Activated CD4-positive, alpha-beta T cell treated with anti-CD3 and anti-CD28 coated beads, Interleukin-10, Interleukin-2, amounts not matched to agents 100 ng/mL and 50 ng/mL, durations not matched to agents 16 hours and 8 hours (primary cell): ENCODE measurements at places on chromosomes 6 and 20.

- DNase-seq: no peak
These were observed 42.0 kb upstream of the SLC2A12 start for GRCh38 chr6:134094441-134094840.

DNA sequence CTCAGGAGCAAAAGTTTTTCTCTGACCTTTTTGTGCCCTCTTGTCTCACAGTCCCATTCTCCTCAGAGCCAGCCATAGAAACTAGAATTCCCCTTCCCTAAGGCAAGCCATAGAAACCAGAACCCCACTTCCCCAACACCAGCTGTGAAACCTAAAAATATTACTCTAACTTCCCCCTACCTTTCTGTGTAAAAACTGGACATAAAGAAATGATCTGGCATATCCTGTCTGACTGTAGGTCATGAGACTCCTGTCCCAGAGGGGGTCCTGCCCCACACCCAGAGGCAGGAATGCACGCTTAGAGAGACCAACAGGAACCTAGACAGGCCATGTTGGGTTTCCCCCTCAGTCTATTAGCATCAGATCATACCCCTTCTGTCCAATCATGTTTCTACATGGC lies 140.6 kb upstream of the SLC22A16 start:
- DNase-seq: no peak

DNA sequence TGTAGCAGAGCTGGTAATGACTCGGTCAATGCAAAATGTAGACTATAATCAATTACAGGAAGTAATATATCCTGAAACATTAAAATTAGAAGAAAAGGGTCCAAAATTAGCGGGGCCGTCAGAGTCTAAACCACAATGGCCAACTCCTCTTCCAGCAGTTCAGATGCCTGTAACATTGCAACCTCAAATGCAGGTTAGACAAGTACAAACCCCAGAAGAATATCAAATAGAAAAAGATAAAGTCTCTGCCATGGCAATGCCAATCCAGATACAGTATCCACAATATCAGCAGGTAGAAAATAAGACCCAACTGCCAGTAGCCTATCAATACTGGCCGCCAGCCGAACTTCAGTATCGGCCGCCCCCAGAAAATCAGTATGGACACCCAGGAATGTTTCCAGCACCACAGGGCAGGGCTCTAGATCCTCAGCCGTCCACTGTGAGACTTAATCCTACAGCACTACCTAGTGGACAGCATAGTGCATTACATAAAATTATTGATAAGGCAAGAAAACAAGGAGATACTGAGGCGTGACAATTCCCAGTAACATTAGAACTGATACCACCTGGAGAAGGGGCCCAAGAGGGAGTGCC lies 158.4 kb downstream of the GPX5 start:
- peak; percentile 56 for DNase-seq

DNA sequence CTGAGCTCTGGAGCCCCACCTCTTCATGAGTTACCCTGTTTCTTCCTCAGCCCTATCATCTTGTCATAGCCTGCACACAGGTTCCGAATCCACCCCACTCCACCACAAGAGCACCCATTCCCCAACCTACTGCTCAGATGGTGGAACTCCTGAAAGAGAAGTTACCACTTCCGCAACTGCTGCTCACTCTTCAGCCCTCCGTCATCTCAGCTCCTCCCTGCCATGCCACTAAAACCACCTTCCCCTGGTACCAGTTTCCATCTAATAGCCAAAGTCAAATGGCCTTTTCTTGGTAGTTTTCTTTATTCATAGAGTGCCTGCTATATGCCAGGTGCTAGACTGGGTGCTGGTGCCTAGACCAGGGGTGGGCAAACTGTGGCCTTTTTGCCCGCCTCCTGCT lies 3.9 kb downstream of the RAB22A start:
- DNase-seq: peak; percentile 44

DNA sequence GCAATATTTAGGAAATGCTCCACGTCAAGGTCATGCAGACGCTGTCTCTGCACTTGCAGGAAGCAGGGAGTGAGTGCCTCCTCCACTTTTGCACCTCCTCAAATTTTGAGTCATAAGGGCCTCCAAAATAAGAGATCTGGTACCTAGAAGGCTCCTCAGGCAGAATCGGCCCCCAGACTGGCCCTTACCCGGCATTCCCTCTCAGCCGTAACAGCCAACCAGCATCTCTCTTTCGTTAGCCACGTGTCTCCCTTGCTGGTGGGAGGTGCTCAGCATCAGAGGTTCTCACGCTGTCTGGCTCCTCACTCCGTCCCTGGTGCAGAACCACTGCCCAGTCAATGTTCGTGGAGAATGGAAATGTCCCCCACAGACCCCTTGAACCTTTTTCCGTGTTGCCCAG lies 75.3 kb downstream of the ANKRD60 start:
- no peak for DNase-seq

GRCh38 chr6:168648240-168649125 lies 207.5 kb downstream of the SMOC2 start:
- DNase-seq: no peak

DNA sequence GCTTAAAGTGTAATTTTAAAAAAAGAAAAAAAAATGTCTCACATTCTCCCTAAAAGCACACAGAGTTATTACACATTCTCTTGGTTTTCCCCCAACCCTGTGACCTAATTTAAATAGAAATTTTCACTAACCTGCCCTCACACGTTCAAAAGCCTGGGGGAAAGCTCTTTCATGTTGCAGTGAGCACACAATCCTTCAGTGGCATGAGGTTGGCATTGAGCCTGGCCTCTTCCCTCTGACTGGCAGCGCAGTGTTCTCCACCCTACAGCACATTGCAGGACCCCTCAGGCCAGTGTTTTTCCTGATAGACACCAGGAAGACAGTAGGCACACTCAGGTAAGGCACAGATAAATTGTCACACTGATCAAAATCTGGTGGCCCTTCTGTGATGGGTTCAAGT lies 34.1 kb downstream of the TNFRSF21 start:
- DNase-seq: no peak

DNA sequence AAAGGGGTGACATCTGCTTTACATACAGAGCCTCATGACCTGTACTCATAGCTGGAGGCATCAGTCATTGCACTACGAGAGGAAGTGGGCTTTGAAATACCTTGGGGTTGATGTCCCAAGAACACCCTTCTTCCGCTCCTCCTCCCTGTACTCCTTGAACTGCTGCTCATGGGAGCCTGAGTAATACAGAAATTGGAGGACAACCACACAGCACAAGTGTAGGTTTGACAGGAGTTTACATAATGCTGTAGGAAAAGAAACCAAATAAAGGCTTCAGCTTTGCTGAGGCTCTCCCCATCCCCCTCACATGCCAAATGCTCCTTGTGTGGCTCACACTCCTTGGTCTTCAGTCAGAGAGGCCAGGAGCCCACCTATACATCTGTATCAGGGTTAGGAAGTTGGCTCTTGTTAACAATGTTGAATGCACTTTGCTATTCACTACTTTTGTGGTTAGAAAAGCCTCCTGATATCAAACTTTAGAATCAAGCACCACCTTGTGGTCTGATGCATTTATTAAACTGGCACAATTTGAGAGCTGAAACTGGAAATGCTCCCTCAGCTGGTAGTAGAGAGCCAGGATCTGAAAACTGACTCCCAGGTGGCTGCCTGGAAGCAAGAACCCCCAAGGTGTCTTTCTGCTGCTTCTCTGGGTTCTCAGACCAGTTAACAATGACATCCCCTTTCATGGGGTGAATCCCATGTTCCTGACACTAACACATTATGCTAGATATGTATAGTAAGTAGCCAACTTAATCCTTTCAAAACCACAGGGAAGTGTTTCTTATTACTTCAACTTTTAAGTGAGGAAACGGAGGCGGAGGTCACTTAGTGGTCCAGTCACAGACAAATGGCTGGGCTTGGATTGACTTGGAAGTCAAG lies 56.2 kb upstream of the EDN1 start:
- peak; percentile 90 for DNase-seq

- no peak for DNase-seq
These were observed 32.4 kb downstream of the SLC2A12 start for GRCh38 chr6:134020071-134020470.

- no peak for DNase-seq
These were observed 43.2 kb downstream of the STK35 start for GRCh38 chr20:2144850-2145249.

GRCh38 chr6:127121637-127121960 lies 3.1 kb downstream of the RSPO3 start:
- no peak for DNase-seq

- no peak for DNase-seq
These were observed 84.2 kb upstream of the BHLHE23 start for GRCh38 chr20:63090682-63091571.

DNA sequence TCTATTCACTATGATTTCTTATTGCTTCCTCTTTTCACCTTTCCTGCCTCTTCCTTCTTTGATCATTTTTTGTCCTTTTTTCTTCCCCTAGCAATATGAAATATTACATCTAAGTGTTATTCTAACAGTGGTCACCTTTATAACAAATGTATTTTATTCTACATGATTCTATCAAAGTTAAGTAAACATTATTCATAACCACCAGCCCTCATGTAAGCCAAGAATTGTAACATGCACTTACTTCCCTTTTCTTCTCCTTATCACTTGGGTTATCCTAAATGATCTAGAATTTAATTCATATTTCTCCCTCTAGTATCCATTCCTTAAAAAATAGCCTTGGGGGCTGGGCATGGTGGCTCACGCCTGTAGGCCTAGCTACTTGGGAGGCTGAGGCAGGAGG lies 88.3 kb upstream of the SLC22A23 start:
- DNase-seq: no peak

- no peak for DNase-seq
These were observed 163.5 kb downstream of the PRL start for GRCh38 chr6:22133357-22133756.

DNA sequence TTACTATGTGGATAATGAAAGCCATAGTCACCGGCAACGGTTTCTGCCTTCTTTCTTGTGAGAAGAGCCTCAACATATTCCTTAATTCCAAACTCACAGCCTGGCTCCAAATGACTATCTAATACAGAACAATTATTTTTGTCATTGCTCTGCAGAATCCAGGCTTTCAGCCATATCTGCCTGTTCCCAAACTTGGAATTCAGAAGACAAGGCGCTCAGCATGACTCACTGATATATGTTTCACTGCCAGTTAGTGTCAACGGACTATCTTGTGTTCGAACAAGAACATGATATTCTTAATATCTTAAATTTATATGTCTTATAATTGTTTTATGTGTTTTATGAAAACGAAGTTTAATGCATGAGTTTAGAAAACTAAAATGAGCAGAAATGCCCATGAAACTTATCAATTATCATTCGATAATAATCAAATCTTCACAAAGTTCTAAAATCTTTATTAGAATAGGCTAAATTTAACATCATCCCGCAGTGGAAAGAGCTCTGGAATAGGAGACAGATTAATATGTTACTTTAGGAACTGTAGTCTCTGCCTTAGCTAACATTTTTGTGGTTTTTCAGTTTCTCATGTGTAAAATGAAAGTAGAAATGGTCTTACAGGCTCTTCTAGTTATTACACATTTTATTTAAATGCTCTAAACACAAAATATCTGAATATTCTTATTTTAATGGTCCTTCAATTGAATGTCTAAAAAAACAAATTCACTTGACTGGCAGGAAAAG lies 669.3 kb upstream of the GJE1 start:
- DNase-seq: no peak

GRCh38 chr6:39327507-39327906 lies 5.0 kb upstream of the KCNK16 start:
- DNase-seq: no peak

DNA sequence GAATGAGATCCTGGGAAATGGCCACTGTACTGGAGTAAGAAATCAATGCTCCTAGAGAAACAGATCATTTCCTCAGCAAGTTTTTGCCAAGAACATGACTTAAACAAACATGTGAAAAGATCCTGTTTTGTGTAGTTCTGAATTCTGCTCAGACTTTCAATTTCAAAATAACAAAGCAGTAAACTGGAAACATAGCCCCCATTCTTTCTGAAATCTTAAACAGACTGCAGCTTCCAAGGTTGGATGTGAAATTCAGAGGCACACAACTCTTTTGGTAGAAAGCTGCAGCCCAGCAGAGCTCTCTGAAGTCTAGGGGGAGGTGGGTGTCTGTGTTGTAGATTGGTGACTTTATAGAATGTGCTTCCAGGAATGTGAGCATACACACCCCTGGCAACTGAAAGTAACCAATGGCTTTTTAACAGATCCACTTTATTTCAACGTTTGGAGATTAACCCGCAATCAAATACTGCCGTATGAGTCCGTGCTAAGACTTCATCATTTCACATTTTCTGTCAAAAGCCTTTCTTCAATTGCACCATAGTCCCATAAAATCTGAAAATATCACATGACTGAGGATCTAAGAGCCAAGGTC lies 86.4 kb downstream of the ATXN1 start:
- no peak for DNase-seq

GRCh38 chr6:131322125-131322524 lies 186.9 kb downstream of the AKAP7 start:
- no peak for DNase-seq

GRCh38 chr6:142871910-142872331 lies 73.1 kb downstream of the HIVEP2 start:
- DNase-seq: peak; percentile 90

DNA sequence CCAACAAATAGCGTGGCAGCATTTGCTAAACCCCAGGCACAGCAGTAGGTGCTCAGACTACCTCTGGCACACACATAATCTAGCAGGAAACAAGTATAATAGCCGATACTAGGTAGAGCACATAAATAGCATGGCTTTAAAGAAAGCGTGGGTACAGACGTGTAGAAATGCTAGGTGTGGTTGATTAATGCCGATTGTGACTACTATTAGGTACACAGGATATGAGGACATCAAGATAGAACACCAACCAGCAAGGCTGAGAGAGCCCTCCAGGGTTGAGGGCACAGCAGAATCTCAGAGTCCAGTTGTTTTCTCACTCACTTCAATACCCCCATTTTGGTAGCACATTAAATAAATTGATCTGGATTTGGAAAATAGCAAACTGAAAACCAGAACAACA lies 100.5 kb downstream of the PKHD1 start:
- DNase-seq: no peak

GRCh38 chr20:44231193-44231592 lies 15.9 kb upstream of the GDAP1L1 start:
- DNase-seq: no peak

- no peak for DNase-seq
These were observed 4.8 kb upstream of the SDCBP2 start for GRCh38 chr20:1333462-1334369.

DNA sequence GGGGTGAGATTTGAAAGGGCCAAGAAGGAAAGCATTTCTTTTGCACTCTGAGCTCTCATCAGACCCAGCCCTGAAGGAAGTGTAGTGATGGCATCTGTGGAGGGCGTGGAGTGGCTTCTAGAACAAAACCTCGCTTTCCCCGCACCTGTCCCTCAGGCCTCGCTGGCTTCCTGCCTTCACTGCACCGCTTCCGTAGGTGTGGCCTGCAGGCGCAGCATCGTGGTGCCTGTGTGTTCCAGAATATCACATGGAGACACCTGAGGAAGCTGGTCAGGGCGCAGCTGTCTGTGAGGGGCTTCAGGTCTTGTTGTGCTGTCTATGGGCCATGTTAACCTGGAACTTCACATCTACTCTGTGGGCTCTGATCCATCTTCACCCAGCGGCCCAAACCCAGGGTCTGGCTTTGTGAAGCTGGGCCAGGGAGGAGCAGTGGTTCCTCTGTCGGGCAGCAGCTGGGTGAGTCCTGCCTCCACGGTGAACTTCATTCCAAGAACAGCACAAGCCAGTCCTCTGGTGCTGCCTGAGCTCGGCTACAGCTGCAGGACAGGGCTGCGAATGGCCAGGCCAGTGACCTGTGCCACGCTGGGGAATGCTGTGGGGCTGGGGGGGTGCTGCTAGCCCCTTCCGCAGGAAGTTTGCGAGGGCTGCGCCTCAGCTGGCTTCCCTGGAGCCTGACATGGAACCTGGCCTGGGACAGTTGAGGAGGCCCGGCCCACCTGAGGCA lies 40.9 kb downstream of the DSTN start:
- peak; percentile 63 for DNase-seq

GRCh38 chr6:42781546-42781795 lies 381 bp upstream of the BICRAL start:
- no peak for DNase-seq
